Hepatic stellate cell (primary cell): ENCODE measurements at places on chromosomes 2 and 18.

DNA sequence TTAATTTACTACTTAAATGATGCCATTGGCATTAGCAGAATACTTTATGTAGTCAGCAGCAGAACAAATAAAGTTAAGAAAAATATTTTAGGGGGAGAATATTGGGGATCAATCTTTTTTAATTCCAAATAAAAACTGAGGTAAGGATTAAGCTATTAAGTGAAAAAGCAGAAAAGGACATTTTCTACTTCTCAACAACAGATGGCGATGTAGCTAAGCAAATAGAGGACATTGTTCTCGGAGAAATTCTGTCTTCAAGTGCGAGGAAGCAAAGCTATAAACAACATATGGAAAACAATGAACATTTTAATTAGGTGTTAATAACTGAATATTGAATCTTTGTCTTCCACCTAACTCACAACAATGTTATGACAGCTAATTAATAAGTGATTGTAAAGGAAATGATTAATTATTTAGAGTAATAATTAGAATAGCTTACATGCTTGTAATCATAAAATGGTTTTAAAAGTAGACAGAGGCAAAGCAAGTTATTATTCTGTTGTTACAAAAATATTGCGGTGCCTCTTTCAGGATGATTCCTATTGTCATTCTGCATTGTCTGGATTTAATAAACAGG, 32.9 kb upstream of the CCDC93 start:
- DNase-seq, result peak; percentile 12

DNA sequence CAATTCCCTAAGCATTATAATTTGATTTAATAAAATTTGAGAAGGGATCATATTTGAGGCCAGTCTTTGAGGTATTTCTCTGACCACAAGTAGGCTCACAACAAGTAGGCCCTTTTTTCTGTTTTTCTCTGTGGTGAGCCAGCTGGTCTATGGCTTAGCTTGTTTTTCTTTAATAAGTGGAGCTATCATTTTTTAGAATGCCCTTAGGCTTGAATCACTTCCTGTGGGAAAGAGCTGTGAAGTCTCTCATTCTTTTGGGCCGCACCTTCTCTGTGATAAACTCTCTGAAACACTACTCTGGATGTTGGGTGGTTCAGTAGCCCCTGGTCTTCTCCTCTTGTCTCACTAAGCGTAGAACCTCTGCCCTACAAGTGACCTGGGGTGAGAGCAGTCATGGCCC, 235.9 kb downstream of the SUCLG1 start:
- no peak for DNase-seq

DNA sequence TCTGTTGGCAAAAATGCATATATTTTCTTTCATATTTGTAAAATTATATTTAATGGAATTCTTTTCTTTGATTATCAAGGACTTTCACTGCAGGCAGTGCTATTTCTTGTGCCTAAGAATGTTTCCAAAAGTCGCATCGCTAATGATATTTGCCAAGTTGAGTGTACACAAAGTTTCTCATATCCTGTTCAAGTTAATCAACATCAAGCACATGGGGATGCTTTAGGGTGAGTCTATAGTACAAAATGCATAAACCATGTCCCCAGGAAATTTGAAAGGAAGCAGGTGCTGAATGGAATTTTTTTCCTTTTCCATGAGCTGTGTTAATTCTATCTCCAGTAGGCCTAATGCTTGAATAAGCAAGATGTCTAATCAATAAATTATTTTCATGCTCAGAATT, 129.7 kb downstream of the GALNT1 start:
- DNase-seq, result no peak

DNA sequence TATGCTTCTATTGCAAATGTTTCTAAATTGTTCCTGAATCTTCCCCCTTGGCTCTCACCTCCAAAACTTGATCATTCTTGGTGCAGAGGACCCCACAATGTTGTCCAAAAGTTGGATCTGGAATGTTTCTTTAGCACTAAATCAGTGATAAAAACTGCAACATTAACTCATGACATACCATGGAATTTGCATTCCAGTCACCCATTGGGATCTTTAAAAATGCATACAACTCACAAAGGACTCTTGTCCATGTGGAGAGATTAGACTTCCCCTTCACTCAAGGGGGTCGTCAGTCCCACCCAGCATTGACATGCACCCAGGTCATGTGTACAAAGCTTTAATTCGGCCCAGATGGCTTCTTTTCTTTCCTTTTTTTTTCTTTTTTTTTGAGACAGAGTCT, 169.3 kb downstream of the SETBP1 start:
- DNase-seq, result no peak

DNA sequence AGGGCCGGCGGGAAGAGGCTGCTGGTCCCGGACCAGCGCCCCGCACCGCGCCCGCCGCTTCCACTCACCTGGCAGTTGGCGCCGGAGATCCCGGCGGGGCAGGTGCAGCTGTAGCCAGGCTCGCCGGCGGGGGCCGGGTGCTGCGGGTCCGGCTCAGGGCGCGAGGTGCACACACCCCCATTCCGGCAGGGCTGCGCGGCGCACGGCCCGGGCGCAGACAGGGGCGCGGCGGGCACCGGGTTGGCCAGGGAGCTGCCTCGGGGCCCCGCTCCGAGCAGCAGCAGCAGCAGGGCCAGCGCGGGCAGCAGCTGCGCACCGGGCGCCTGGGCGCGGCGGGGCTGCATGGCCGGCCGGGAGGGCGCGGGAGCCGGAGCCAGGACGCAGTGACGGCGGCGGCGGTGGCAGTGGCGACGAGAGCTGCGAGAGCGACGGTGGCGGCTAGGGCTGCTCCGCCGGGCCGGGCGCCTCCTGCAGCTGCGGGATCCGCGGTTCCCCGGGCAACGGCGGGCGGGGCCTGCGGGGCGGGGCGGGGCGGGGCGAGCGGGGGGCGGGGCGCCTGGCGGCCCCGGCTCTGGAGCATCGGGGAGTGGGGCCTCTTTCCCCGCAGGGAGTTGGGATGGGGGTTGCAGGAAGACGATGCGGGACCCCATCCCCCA, at the start of gene DNER:
TSS of gene DNER (minus strand) at position 476 of the 656 bp plus-strand sequence. CDS start at position 344, 132 bp downstream.
- DNase-seq, result peak; percentile 23

DNA sequence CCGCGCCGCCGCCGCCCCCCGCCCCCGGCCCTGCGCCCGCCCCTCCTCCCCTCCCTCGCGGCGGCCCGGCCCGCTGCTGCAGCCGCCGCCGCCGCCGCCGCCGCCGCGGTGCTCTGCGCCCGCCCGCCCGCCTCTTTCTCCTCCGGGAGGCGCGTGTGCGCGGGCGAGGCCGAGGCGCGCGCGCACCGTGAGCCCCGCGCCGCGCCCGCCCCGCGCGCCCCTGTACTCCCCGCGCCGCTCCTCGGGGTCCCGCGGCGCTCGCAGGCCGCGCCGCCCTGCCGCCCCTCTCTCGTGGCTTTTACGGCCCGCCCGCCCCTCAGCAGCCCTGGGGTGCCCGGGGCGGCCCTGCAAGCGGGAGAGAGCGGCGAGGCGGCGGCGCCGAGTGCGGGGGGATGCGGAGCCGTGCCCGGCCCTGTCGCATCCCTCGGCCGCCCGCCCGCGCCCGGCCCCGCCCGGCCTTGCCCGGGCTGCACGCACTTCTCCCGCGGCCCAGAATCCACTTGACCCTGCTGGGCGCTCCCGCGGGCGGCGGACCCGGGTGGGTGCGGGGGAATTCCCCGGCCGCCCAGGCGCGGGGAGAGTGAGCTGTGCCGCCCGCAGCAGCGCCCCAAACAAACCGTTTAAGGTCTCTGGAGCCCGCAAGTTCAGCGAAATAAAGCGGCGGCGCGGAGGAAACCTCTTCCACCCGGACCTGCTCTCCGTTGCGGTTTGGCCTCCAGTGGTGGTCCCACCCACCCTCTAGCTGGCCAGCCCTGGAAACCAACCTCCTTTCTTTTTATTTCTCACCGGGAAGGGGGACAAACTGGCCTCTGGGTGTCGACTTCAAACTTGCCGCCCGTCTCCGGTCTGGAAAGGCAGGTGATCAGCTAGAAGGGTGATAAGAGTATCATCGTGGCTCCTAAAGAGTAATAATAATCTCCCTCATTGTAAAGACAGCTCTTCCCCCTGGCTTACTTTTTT, 37.4 kb downstream of the AFF3 start:
- peak; percentile 36 for DNase-seq

DNA sequence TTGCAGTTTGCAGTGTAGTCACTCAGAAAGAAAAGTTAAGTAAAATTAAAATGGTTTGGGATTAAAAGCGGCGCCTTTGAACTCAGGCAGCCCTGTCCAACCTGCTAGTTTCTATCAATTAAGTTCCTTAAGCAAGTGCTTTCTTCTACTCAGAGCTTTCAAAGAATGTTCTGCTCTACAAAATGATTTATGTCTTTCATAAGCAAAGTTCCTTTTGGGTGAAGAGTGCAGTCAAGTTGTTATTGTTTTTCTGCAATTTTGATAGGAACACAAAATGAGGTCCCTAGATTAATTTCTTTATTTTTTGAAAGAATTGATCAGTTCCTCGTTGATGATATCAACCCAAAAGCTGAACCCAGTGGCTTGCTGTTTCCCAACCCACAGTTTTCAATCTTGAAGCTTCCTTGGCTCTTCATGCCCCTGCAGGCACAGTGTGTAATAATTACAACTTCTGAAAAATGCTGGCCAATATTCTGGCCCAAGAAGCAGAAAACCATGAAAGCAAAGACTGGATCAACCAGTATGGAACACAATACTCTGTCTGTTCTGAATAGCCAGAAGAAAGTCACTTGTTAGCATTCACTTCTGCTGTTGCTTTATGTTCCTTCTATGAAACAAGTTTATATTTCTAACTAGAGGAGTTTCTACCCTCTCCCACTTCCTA, 89.1 kb downstream of the TGIF1 start:
- no peak for DNase-seq

DNA sequence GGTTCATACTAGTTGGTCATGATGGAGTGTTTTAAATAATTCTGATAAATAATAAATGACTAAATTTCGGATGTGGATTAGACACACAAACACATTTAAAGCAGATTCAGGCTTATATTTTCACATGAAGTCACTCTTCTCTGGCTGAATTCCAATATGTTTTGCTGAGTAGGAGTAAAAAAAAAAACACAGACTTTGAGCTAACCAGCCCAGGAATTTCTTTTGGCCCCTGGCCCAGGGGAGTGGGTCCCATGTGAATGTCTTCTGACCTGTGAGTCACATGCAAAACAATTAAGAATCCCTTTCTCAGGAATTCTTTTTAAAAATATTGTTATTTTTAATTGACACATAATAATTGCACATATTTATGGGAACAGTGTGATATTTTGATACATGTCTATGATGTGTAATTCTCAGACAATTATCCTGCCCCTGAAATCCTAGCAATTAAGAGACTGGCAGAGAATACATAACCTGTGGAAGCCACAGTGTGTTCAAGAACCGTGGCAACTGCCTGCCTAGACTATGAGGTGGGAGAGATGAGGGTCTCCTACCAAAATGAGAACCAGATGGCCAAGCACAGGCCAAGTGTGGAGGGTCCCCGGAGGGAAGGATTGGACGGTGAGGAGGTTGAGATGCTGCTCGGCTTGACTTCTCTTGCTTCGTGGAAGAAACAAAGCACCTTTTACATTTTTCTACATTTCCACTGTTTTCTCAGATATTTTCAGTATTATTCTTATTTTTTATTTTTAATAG, 236.4 kb downstream of the PIEZO2 start:
- DNase-seq, result peak; percentile 30

- no peak for DNase-seq
Measured at GRCh38 chr2:39640107-39640506, 25.6 kb upstream of the TMEM178A start.

- peak; percentile 93 for DNase-seq
Measured at GRCh38 chr2:95207111-95207961, at the start of gene ZNF892. ZNF892 (plus strand) TSS chr2:95207521; CDS start chr2:95207816, 295 bp downstream.

DNA sequence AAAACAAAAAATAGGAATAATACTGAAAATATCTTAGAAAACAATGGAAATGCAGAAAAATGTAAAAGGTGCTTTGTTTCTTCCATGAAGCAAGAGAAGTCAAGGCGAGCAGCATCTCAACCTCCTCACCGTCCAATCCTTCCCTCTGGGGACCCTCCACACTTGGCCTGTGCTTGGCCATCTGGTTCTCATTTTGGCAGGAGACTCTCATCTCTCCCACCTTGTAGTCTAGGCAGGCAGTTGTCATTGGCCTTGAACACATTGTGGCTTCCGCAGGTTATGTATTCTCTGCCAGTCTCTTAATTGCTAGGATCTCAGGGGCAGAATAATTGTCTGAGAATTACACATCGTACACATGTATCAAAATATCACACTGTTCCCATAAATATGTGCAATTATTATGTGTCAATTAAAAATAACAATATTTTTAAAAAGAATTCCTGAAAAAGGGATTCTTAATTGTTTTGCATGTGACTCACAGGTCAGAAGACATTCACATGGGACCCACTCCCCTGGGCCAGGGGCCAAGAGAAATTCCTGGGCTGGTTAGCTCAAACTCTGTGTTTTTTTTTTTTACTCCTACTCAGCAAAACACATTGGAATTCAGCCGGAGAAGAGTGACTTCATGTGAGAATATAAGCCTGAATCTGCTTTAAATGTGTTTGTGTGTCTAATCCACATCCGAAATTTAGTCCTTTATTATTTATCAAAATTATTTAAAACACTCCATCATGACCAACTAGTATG, 14.0 kb upstream of the ANKRD62 start:
- DNase-seq, result no peak

- DNase-seq, result peak; percentile 19
Measured at GRCh38 chr2:75523313-75524275, 37.1 kb downstream of the EVA1A start.

GRCh38 chr2:196099916-196100315, 31.3 kb upstream of the DNAH7 start:
- no peak for DNase-seq

GRCh38 chr2:4258563-4258962, 555.2 kb downstream of the DCDC2C start:
- no peak for DNase-seq

DNA sequence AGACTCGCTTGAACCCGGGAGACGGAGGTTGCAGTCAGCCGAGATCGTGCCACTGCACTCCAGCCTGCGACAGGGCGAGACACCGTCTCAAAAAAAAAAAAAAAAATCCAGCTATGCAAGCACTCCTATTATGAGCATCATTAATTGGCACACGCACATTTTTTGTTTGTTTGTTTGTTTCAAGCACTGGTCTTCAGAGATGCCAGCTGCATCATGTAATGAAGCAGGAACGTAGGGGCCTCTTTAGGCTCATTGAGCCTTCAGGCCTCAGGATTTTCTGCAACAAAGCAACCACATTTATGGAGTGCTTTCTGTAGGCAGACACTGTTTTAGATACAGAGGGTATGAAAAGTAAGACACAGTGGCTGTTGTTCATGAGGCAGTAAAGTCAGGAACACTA, 585.8 kb downstream of the CNTNAP5 start:
- DNase-seq, result no peak
